ENCODE measurements at places on chromosomes 3 and 15.

DNA sequence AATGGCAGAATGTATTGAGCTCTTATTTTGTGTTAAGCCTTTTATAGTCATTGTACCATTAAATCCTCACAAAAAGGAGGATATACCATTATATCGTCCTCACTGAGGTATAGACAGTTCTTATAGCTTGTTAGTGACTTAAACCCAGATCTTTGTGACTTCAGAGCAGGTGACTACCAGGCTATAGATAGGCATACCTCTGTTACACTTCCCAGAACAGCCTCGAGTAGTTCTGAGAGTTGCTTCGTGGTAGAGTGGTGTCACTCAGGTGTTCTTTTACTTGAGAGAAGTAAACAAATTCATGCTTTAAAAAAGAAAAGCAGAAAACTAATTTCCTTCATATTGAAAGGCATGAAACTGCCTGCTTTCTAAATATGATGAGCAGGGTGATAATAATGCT is 59.9 kb downstream of the SEC22A start:
- DNase-seq: no peak

DNA sequence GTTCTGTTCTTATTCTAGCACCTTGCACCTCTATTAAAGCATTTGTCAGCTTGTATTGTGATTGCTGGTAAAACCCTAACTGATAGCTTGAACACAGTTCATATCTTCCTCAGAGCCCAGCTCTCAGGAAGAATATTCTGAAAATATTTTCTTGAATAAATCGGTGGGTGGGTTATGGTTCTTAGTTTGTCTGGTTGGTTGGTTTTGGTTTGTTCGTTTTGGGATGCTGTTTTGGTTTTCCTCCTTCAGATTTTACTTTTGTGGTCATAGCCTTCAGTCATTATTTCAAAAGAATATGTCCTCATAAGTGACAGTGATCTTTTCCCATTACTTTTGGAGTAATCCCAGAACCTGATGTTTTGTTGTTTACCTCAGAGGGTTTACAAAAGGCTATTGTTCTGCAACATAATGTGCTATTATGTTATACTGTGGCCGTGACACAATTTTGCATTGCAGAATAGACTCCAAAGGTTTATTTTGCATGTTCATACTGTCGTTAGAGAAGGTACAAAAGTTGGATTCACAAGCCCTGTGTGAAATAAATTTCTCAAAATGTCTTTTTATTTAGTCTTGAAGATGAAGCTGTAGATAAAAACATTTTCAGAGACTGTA is 2.7 kb upstream of the TMEM87A start:
- no peak for DNase-seq

GRCh38 chr15:44801797-44802196 is 65.5 kb downstream of the TRIM69 start:
- DNase-seq: no peak

DNA sequence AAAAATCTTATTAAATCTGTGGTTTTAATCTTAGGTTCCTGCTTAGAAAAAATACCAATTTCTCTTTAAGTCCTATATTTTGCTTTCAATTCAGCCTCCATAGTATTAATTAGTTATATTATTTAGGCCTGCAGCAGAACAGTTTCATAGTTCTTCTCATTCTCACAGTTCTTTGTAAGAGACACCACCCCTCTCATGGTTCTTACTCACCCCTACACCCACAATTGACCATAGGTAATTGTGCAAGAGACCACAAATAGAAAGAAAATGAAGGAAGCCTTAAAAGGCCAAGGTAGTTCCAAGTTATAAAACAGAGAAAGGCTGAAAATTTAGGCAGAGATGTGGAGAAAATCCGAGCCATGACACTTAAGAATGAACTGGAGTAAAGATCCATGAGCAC is 415.3 kb downstream of the TIGIT start:
- no peak for DNase-seq

- no peak for DNase-seq
These were observed 56.8 kb downstream of the ZNF445 start for GRCh38 chr3:44420676-44421075.

DNA sequence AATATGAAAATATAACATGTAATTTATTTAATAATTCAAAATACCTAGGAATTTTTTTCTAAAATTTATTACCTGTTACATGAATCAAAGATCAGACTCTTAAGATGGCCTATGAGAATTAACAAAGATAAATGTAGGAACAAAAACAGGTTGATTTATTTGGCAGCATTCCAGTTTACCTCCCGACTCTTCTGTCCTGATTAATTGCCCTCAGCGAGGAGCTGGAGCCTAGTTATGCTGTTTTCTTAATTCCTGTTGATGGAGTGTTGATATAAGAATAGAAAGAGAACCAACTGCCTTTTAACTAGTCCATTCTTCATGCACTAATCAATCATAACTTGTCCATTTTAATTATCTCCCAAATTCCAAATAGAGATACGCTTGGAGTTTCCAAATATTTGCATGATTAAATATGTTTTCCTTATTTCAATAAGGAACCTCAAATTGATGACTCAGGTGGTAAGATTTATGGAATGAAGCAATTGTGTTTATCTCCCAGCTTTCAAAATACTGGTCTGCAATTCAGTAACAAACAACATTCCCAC is 10.6 kb upstream of the CPB1 start:
- no peak for DNase-seq

DNA sequence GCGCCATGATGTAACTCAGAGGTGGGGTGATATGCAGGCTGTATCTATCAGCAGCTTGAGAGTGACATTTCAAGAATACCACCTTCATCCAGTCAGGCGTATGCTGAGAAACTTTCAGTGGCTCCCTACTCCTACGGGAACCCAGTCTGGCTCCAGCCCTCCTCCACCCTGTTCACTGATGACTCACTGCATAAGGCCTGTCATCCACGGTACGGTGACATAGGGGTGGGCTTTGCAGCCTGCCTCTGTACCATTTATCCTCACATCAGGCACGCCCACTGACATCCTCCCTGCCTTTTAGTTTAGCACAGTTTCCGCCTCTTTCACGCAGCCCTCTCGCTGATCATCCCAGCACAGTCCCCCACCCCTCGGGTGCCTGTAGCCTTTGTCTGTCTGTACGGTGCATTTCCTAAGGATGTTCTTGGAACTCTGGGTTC is 11.7 kb downstream of the PXYLP1 start:
- no peak for DNase-seq

GRCh38 chr3:134453631-134454030 is 32.2 kb downstream of the ANAPC13 start:
- no peak for DNase-seq

GRCh38 chr3:100789579-100789978 is 80.3 kb downstream of the TFG start:
- DNase-seq: no peak

DNA sequence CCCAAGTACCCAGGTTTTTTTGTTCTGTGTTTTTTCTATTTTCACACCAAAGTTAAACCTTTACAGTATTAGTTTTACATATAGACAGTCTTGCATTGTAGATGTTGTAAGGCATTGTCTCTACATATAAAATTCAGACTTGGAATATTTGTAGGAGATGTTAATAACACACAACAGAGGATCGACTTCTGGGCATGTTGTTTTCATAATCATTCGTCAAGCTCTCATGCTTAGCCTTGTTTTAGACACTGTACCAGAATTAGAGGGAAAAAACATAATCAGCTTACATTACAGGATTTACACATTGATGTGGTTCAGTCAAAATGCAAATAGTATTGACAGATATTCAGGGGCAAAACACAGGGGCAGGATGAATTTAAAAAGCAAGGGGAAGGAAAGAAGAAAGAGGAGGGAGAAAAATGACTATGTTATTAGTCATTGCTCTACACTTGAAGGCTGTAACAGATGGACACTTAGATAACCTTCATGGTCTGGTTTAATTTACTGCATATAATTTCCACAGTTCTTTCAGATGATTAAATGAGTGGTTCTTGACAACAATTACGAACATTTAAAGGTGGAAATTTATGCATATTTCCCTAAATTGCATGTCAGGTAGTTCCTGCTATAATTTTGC is 7.5 kb downstream of the CMSS1 start:
- DNase-seq: no peak
